Stimulated activated CD4-positive, alpha-beta T cell treated with anti-CD3 and anti-CD28 coated beads, Interleukin-1b, Interleukin-23, amount 100 ng/mL, for 24 hours (primary cell): ENCODE measurements at places on chromosomes 11 and 22.

DNA sequence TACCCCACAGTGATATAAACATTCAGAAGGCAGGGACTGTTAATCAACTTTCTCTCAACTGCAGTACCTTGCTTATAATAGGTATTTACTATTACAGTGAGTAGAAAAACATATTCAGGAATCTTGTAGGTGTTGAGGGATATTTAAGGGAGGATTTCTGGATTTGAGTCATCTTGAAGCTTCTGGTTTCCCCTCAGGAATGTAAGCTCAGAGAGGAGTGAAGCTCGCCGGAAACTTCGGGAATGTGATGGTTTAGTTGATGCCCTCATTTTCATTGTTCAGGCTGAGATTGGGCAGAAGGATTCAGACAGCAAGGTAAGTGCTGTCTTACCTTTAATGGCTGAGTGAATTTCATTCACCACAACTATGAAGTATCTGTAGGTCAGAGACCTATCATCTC, 42.9 kb downstream of the CTNND1 start:
- DNase-seq: no peak

DNA sequence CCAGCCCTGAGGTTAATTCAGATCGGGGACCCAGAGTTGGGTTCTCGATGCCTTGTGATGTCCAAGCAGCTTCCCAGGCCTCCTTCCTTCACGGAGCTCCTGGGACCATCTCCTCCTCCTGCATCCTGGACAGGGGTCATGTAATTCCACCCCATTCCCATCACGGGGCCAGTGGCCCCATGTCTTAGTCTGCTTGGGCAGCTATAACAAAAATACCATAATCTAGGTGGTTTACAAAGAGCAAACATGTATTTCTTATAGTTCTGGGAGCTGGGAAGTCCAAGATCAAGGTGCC, 41.7 kb upstream of the PRDM11 start:
- no peak for DNase-seq

- no peak for DNase-seq
These were observed 167.0 kb downstream of the BUD13 start for GRCh38 chr11:116605543-116606459.

GRCh38 chr11:102134597-102134996, 24.4 kb downstream of the YAP1 start:
- no peak for DNase-seq

- DNase-seq: no peak
These were observed 270.7 kb downstream of the ETS1 start for GRCh38 chr11:128316541-128317227.

- DNase-seq: no peak
These were observed 899.6 kb downstream of the OPCML start for GRCh38 chr11:132632641-132633124.

- DNase-seq: no peak
These were observed 1.5 kb upstream of the SF3B2 start for GRCh38 chr11:66050581-66051231.

- DNase-seq: no peak
These were observed 88.7 kb downstream of the USP35 start for GRCh38 chr11:78277314-78277994.

DNA sequence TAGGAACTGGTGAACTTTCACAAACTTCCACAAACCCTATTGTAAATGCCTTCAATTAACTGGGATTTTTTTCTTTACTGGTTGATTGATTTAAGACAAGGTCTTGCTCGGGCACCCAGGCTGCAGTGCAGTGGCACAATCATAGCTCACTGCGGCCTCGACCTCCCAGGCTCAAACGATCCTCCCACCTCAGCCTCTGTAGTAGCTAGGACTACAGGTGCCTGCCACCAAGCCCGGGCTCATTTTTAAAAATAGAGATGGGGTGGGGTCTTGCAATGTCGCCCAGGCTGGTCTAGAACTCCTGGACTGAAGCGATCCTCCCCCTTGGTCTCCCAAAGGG, 35.7 kb upstream of the POLA2 start:
- no peak for DNase-seq

GRCh38 chr11:27022659-27023251, 17.9 kb upstream of the BBOX1 start:
- no peak for DNase-seq

DNA sequence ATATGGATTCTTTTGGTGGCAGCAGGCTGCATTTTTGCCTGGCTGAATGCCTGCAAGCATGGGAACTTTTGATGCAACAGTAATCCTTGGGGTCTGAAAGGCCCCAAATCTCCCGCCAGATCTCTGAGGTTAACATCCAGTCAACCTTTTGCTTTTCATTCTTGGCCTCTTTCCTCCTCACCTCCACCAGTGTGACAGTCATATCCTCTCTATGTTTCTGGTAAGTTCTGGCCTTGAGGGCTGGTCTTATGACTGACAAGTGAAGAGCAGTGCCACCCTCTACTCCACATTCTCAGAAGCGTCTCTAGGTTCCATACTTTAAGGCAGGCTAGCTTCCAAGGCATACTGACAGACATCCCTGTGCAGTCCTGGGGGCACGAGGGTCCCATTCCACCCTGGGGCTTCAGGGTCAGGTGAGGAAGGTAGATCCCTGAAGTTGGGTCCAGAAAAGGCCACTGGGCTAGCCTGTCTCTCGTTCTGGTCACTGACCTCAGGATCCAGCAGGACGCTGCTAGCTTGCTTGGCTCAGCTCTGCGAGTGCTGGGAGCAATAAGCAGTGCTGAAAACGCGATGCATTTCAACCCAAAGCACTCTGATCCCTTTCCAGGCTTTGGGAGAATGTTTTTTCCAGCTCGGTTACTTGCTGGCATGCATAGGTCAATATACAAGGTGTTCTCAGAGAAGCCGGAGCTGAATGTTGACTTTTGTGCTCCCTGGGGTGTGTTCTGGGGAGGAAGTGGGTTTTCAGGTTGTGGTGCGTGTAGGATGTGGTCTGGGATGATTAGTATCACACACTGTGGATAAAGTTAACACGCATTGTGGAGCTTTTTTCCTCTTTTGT, 75.2 kb downstream of the PTPRJ start:
- DNase-seq: no peak

- no peak for DNase-seq
These were observed 164.0 kb upstream of the UBASH3B start for GRCh38 chr11:122491509-122491908.

GRCh38 chr11:94130298-94131046, 1.8 kb downstream of the PANX1 start:
- DNase-seq: no peak

- no peak for DNase-seq
These were observed 5.7 kb downstream of the TNNI2 start for GRCh38 chr11:1844221-1845094.

DNA sequence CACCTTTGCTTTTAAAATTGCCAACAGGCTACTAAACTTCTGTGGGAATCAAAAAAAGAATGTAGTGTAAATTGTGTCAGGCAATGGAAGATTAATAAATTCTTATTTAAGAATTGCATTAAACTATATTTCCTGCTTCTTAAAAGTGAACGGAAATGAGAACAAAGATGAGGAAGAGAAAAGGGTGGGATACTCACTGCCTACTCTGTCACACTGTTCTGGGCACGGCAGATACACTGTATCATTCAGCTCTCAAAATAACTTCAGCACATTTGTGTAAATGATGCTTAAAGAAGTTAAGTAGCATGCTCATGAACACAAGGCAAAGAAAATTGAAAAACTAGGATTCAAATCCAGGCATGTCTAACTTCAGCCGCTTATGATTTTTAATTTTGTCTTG, 218.7 kb downstream of the DCDC1 start:
- no peak for DNase-seq

GRCh38 chr11:35118906-35119305, 20.1 kb upstream of the CD44 start:
- DNase-seq: no peak

DNA sequence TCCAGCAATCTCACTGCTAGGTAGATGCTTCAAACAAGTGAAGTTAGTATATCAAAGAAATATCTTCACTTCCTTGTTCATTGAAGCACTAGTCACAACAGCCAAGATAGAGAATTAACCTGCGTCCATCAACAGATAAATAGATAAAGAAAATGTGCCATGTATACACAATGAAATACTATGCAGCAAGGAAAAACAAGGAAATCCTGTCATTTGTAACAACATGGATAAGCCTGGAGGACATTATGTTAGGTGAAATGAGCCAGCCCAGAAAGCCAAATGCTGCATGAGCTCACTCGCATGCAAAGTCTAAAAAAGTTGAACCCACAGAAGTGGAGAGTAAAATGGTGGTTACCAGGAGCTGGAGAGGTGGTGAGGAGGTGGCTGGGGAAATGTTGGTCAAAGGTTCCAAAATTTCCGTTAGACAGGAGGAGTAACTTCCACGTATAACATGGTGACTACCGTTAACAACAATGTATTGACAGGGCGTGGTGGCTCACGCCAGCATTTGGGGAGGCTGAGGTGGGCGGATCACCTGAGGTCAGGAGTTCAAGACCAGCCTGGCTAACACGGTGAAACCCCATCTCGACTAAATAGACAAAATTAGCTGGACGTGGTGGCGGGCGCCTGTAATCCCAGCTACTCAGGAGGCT, 23.6 kb upstream of the CARS1 start:
- DNase-seq: no peak

DNA sequence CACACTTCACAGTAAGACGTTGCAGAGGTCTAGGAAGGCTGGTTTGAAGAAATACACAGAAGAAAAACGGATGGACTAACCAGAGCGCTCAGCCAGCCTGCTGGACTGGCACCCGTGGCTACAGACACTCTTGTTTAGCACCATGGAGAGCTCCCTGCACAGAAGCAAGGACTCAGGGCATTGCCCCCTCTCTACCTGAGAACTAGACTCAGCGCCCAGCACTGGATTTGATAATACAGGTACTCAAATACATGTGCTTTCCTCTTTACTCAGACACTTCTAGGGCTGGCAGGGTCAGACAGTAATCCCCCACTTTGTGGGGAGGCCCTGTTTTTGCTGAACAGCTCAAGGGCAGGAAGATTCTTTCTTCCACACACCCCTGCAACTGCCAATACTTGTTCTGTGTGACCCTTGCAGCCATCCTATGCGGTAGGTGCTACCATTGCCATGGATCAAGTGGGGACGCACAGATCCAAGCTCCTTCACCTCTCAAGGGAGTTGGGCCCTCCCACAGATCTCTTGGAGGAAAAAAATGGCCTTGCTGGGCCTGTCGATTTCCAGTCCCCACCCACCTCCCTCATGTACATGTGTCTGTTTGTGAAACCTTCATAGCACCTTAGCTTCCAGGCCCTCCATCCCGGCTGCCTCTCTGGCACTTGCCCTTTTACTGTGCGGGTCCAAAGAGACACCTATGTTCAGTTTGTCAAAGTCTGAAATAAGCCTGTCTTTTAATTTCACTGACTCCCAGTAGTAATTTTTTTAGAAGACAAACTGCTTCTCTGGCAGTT, 5.1 kb upstream of the P2RX6 start:
- no peak for DNase-seq

DNA sequence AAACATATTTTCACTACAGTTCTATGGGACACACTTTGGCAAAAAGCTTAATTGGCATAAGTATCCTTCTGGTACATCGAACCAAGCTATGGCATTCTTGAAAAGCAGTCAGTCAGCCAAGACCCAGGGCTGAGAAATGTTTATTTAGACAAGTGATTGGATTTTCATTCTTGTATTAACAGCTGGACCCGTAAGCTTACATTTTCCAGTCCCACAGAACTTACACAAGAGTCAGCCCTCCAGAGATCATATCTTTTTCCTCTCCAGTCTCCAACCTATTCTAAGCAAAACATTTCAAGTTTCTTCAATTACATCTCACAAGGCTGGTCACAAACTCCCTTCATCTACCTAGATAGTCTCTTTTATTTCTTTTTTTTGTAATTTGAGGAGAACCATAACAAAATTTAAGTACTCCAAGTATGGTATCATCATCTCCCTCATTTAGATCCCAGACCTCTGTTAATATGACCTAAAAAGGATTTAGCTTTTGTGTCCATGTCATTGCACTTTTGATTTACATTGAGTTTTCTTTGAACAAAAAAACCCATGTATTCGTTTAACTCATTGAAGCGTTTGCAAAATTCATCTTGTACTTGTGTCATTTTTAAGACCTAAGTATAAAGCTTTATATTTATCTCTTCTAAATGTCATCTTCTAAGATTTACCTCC, 67.9 kb upstream of the GRK3 start:
- DNase-seq: no peak

DNA sequence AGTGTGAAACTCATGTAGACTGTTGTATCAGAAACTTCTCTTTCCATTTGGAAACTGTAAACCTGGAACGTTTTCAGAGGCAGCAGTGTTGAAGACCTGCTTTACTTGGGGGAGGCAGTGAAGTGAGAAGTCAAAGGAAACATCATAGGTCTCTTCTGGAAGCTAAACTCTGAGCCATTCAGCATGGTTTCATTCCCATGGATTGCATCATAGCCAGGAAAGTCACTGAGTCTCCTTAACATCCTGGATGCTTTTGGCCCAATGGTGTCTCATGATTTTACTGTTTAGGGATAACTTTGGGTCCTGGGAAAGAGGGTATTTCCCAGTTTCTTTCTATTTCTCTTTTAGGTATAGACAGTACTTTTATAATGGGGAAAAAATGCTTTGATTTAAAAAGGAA, 153.2 kb upstream of the E2F8 start:
- DNase-seq: no peak

GRCh38 chr11:77205467-77206263, 77.6 kb downstream of the MYO7A start:
- DNase-seq: no peak

DNA sequence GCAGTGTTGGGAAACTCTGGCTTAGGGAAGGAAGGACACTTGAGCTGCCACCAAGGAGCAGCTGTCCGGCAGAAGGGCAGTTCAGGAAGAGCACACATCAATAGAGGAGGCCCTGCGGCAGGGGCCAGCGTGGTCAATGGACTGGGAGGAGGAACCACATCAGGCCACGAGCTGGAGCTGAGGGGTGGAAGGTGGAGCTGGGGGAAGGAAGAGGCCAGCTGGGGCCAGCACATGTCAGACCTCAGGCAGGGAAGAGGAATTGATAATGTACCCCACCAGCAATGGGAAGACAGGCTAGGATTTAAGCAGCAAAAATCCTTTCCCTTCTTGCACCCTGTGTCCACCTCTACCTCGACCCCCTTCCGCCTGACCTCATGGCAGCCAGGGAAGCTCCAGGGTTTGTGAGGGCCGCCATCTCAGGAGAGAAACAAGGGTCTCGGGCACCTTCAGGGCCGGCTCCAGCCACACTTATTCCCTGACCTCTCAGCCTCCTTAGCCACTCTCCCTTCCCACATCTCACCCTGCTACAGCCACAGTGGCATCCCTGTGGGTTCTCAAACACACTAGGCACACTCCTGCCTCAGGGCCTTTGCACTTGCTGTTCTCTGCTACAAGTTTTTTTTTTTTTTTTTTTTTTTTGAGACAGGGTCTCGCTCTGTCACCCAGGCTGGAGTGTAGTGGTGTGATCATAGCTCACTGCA, 157.8 kb upstream of the GRK3 start:
- DNase-seq: no peak
